Mucosa of descending colon (tissue), 3 donors: ENCODE measurements at places on chromosomes 3 and 15. TPM values are rescaled to one million over a fixed set of nuclear protein-coding genes. Genes with fewer than 3 reads are reported as not detected.

The GOLGA8G gene
- not detected for total RNA-seq

DNA sequence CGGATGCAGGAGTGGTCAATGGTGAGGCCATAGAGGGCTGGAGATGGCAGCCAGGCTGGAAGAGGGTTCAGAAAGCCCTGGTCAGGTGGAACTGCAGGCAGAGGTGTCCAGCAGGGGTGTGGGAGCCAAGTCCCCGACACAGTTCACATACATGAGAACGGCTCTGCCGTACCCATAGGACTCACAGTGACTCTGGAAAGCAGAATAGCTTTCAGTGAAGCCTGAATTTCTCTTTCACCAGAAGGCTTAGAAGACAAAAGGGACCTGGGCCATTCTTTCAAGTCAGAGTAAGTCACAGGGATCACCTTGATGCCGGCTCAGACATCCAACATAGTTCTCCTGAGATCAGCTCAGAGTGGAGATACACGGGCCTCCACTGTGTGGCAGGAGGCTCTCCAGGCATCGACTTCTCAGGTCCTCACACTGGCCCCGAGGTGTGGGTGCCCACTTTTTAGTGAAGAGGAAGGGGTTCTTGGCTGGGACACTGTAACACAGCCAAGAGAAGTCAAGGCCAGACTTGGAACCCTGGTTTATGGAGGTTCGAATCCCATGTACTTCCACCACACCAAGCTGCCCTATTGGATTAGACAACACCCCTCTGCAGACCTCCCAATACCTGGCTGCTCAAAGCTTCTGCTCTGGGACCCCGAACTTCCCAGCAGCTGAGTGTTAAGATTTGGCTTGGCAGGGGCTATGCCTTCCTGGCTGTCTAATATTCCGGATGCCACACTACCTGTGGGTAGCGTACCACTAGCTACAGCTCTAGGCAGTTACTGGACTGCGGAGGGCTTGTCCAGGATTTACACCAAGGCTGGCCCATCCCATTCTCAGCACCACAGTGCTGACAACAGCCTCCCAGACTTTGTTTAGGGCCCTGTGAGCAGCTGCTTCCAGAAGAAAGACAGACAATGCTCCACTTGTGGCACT lies 40.4 kb upstream of the RAB6B start:
- DNase-seq = no peak

GRCh38 chr3:195385526-195385925 lies 57.3 kb downstream of the ACAP2 start:
- DNase-seq = no peak

GRCh38 chr3:57234613-57235575 lies 7.4 kb downstream of the APPL1 start:
- no peak for DNase-seq

- DNase-seq = no peak
These were observed 432.8 kb downstream of the MAGI1 start for GRCh38 chr3:65605876-65606432.

DNA sequence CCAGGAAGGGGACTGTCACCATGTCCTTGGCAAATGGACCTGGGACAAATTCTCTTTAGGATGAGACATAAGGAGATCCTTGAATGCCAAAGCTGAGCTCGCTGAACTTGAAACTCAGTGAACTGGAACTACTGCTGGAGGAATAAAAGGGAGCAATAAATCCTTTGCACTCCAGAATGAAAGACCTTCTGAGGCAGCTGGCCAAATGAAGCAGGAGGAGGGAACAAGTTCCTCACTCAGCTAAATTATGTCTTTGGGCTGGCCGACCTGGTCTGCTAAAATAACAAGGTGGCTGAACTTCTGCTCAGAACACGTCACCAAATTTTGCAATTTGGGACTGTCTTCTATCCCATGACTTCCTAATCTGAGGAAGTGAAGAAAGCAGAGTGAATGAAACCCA lies 314.7 kb downstream of the LPP start:
- DNase-seq = no peak
